ENCODE measurements at places on chromosomes 5 and 9. TPM values are rescaled to one million over a fixed set of nuclear protein-coding genes. Genes with fewer than 3 reads are reported as not detected.

The PCDHB6 gene
- 0.80 TPM for total RNA-seq

The SOHLH1 gene
- not detected for total RNA-seq

- DNase-seq, result no peak
These were observed 6.6 kb downstream of the EEIG1 start for GRCh38 chr9:127974001-127974768.

The OTP gene
- 0.31 TPM for total RNA-seq

DNA sequence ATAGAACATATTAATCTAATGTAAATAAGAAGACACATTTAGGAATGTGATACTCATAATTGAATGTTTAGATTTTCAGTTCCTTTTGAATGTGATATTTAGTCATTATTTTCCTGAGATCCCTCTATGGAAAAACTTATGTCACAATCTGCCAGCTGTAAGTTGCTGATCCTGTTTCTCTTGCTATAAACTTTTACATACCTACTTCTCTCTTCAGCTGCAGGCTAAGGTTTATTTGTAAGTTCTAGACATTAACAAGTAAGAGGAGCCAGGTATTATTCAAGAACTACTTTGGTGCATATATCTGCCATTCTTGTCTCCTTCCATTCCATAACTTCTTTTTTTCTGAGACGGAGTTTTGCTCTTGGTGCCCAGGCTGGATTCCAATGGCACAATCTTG, 462.4 kb downstream of the PRR16 start:
- DNase-seq, result no peak

- DNase-seq, result no peak
These were observed 29.7 kb upstream of the ERCC6L2 start for GRCh38 chr9:95845751-95846150.

The CDH12 gene
- 7.8 TPM for total RNA-seq

GRCh38 chr5:113330533-113331208, 104.1 kb downstream of the TSSK1B start:
- DNase-seq, result no peak

The CER1 gene
- 0.99 TPM for total RNA-seq

DNA sequence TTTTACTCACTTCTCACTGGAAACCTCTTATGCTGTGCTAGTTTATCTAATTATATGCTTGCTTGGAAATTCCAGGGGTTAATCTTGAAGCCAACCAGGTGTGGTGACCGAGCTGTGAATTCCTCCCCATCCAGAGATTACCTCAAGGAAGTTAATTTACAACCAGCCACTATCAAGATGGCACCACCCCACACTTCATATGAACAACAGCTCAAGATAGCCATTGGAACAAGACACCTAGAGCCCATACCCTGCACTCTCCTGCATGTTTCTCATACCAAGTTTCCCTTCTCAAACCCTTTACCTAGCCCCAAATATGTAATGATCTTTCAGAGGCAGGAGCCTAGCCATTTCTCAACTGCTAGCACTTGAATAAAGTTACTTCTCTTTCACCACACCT, 2156.9 kb upstream of the C9orf72 start:
- no peak for DNase-seq

DNA sequence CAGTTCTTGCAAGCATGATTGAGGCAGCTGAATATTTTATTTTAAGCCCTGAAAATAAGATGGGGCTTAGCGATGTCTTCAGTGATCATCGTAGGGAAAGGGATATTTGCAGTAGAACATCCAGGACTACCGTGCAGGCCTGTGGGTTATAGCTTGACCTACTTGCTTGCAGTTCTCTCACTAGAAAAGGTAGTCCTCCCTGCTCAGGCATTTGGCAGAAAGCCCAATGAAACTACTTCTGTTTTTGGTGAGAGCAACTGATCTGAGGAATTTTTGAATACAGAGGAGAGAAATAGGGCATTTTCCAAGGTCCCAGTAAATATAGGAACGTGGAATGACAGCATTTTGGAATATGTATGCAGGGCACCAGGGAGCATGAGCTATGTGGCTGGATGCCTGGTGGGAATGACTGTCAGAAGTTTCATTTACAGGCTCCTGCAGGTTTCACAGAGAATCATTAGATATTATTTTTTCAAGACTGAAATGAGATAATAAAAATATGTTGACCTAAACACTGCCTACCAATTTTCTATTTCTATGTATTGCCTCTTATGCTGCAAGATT, 417.9 kb upstream of the ACTBL2 start:
- DNase-seq, result no peak

GRCh38 chr5:139926797-139927503, 116.1 kb downstream of the NRG2 start:
- no peak for DNase-seq

The PDGFRB gene
- 74.8 TPM for total RNA-seq

The CDH9 gene
- total RNA-seq, result 0.68 TPM

Measured in type B pancreatic cell (in vitro differentiated cells).